CD4-positive, alpha-beta T cell treated with Interferon alpha-2 for 1 hour (primary cell): ENCODE measurements at places on chromosomes 1 and 21.

DNA sequence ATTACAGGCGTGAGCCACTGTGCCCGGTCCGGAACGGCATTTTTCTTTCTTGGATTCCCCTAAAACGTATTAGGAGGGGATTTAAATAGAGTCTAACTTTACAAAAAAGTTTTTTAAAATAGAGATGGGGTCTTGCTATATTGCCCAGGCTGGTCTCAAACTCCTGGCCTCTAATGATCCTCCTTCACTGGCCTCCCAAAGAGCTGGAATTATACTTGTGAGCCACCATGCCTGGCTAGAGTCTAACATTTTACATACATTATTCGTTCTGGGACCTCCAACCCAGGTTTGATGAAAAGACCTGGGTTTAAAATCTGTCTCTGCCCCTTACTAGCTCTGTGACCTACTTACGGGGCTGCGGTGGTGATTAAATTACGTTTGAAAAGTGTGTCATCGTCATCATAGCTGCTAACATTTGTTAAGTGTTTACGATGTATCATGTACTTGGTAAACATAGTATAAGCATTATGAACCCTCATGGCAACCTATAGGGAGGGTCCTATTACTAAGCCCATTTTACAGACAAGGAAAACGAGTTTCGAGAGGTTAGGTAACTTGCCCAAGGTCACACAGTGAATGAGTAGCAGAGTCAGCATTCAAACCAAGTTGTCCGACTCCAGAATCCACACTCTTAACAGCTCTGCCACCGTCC lies 24.5 kb downstream of the PLEKHM2 start:
- no peak for DNase-seq

DNA sequence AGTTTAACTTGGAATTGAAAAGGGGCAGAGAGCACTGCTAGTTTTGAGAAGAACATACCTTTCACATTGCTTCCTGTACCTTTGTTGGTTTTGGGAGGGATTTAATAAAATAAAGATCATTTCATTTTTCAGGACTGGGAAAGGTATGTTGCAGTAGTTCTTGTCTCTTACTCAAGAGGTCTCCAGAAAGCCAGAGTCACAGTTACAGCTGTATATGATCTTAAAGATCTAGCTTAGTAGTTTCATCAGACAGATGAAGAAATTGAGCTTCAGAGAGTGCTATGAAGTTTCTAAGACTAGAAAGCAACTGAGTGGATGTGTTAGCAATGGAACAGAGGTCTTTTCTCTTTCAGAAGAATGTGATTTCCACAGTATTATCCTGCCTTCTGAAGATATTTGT lies 1.0 kb downstream of the OR10K2 start:
- no peak for DNase-seq

- no peak for DNase-seq
Measured at GRCh38 chr1:70150444-70150843, 54.9 kb downstream of the LRRC40 start.

DNA sequence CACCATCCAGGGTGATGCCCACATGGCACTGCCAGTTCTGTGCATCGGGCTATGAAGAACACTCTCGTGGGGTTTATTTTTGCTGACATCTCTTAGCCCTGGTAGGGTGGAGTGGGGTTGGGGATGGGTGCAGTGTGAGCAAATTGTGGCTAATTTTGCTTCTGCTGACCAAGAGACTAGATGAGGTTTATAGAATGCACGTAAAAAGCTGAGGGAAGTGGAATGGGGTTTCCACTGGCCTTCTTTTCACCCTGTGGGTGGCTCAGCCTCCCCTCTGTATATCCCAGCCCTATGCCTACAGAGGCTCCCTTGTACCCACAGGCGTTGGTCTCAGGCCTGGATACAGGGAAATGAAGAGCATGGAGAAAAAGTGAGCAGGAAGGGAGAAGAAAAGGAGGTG lies 44.1 kb upstream of the RAB4A start:
- no peak for DNase-seq

GRCh38 chr1:213570487-213570886 lies 417.3 kb upstream of the PROX1 start:
- DNase-seq: no peak

DNA sequence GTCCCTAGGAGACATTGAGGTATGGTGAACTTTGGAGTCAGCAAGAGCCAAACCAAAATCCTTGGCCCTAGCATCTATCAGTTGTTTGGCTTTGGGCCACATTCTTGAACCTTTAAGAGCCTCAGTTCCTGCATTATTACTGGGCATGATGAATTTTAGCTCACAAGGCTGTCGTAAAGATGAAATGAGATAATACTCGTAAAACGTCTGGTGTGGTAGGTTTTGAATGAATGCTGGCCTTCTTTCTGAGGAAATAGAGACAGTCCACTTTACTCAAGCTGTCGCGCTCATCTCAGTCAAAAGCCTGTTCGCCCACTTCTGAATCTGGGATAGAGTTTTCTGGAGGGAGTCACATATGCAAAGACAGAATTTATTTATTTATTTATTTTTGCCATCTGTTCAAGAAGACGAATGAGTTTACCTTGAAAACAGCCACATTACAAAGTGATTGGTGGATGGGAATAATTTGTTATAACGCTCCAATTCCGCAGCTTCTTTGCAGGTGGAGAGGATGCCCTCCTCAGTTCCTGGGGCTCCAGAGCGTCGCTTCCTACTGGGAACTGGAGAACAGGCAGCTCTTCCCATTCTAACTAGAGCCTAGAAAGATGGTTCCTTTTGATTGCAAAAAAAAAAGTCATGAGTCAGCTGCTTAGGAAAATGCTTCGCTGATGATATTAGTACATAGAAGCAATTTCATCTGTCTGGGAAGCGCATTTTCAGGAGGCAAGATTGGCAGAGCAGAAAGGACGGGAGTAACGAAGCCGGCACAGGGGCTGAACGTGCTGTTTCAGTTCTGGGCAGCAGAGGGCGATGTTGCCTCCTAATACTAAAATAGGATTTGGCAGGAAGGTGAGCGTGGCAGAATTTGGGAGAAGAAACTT lies 49.9 kb upstream of the CYP2J2 start:
- DNase-seq: peak; percentile 15

GRCh38 chr1:3564921-3565831 lies 46.1 kb downstream of the MEGF6 start:
- DNase-seq: peak; percentile 36

DNA sequence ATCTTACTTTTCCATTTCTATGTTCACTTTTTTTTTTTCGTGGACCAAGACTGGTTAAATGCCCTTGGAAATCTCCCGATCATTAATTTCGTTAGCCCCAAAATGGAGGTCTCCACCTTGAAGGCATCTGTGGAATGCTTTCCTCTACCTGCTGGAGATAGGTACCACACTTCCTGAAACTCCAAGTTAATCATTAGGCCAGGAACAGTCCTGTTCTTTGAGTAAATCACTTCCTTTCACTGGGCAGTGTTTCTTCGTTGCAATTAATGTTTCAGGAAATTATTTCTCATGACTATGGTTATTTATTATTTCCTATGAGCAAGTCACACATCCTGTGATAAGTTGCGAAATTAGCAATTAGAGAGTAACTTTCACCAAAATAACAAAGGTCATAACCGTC lies 225.2 kb upstream of the LYPLAL1 start:
- DNase-seq: no peak

GRCh38 chr1:57976216-57976615 lies 552.4 kb upstream of the DAB1 start:
- no peak for DNase-seq

- no peak for DNase-seq
Measured at GRCh38 chr1:96416111-96416595, 305.4 kb upstream of the PTBP2 start.

DNA sequence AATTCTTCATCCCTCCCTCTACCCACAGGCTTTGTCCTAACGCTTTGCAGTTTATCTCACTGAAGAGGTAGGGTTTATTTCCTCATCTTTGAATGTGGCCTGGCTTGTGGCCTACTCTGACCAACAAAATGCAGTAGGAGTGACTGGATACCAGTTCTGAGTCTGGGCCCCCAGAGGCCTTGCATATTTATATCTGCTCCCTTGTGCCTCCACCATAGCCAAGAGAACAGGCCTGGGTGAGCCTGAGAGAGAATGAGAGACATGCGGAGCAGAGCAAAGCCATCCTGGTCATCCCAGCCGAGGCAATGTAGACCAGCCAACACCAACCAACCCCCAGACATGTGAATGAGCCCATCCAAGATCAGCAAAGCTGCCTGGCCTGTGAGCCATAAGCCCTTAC lies 30.3 kb downstream of the SMIM12 start:
- DNase-seq: no peak

DNA sequence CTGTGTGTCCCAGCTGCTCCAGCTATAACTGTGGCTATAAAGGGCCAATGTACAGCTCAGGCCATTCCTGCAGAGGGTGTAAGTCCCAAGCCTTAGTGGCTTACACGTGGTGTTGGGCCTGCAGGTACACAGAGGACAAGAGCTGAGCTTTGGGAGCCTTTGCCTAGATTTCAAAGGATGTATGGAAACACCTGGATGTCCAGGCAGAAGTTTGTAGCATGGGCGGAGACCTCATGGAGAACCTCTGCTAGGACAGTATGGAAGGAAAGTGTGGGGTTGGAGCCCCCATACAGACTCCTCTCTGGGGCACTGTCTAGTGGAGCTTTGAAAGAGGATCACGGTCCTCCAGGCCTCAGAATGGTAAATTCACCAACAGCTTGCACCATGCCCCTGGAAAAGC lies 113.9 kb downstream of the RGS21 start:
- no peak for DNase-seq

GRCh38 chr1:7442036-7442435 lies 329.1 kb upstream of the VAMP3 start:
- DNase-seq: no peak

DNA sequence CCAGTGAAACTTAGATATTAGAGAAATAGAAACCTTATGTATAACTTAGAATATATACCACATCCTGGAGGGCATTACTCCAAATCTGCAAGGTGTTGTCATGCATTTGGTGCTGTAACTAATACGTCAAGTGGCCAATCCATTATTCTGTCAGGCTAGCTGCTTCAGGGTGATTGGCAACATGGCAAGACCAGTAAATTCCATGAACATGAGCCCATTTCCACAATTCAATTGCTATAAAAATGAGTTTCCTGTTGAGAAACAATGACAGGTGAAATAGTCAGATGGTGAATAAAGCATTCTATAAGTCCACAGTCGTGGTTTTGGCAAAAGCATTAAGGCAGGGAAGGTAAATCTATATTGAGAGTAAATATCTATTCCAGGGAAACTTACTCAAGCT lies 566.0 kb downstream of the ADGRL2 start:
- DNase-seq: no peak

GRCh38 chr1:244165021-244165420 lies 113.9 kb downstream of the ZBTB18 start:
- no peak for DNase-seq

GRCh38 chr1:110690709-110691365 lies 16.1 kb upstream of the KCNA3 start:
- no peak for DNase-seq

GRCh38 chr1:30660241-30660640 lies 63.1 kb downstream of the MATN1 start:
- no peak for DNase-seq

DNA sequence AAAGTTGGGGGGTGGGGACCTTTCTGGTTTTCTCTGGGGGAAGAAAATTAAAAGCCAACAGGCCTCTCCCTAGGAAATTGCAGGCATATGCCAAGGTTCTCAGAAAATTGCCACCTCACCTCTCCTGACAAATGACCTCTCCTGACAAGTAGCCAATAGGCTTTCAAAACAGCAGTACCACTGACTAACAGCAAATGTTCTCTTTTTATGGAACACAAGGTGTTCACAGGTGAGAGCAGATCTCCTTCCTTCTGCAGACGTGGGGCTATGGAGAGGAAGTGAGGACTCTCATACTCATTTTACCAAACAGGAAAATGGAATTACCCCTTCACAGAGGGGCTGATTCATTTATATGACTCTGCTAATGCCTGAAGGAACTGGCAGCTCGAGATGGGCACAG lies 32.7 kb upstream of the SUCO start:
- no peak for DNase-seq

DNA sequence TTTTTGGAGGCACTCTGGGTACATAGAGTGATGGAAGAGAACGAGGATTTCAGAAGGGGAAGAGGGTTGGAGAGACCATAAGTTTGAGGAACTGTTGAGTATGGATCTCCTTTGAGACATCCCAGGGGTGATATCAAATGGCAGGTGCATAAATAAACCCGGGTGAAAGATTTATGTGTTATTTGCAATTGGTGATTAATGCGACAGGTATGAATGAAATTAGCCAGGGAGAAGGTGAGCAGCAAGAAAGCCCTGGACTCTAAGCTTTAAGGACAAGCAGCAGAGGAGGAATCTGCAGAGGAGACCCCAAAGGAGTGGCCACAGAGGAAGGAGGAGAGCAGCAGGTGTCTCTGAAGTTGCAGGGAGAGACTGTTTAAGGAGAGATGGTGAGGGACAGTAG lies 8.8 kb upstream of the REN start:
- no peak for DNase-seq

DNA sequence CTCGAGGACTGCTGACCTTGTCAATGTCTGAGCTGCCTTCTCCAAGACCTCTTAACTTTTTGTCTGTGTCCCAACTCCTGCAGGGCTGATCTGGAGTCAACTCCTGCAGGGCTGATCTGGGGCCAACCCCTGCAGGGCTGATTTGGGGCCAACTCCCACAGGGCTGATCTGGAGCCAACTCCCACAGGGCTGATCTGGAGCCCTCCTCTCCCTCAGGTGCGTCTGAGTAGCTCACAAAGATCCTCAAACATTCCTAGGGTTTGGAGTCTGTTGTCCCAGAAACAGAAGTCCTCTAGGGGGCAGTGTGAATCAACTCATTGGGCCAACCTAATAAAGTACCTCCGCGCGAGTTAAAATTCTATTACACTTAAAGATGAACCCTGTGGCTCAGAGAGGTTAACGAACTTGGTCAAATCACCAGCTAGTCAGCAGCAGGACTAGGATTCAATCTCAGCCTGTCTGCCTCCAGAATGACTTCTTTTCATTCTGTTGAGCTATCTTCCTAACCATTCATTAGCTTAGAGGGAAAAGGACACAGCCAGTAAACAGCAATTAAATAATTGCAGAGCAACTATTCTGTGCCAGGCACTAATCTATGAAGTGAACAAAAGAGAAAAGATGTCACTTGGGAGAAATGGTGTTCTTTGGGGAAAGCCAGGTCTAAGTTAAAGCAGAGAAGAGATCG lies 17.2 kb upstream of the RLF start:
- DNase-seq: peak; percentile 59

GRCh38 chr1:103190766-103191165 lies 82.4 kb upstream of the COL11A1 start:
- no peak for DNase-seq

DNA sequence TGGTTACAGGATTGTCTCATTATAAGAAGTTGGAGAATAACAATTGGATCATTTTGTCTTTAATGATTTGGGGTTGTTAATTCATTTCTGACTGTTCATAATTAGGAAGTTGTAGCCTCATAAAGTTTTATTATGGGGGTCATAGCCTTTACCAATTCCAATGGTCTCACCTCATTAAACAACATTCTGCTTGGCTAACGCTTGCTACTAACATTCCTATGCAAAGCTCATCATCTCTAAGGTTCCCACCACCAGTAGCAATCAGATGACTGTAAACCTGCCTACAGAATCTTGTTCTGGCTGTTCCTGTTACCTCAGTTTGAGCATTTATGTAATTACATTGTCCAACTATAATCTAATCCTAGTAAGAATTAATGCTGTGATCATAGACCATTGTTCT lies 60.2 kb downstream of the ODF2L start:
- no peak for DNase-seq
